ENCODE measurements at places on chromosomes 16 and 17.

DNA sequence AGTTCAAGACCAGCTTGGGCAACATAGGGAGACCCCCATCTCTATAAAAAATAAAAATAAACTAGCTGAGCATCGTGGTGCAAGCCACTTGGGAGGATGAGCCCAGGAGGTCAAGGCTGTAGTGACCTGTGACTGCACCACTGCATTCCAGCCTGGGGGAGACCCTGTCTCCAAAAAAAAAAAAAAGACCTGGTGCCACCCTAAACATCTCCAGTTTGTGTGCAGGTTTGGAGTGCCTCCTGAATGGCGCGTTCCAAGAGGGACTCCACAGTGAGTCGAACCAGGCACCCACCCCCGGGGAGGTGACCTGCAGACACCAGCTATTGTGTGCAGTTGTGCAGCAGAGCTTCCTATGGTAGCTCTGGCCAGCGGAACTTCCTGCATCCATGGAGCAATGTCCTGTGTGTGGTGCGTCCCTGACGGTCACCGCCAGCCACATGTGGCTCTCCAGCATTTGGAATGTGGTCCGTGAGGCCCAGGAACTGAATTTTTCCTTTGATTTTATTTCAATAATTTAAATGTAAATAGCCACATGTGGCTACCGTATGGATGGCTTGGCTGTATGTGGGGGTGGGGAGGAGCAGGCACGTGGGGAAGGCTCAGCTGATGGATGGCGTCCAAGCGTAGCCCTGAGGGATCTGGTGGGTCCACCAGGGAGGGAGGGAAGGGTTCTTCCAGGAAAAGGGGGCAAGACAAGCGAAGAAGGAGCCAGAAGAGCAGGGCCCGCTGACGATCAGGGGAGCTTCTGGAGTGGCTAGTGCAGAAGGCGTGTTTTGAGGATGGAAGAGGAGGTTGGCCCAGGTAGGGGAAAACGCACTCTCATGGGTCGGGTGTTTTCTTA is 107.1 kb upstream of the GSE1 start:
- DNase-seq, result no peak

DNA sequence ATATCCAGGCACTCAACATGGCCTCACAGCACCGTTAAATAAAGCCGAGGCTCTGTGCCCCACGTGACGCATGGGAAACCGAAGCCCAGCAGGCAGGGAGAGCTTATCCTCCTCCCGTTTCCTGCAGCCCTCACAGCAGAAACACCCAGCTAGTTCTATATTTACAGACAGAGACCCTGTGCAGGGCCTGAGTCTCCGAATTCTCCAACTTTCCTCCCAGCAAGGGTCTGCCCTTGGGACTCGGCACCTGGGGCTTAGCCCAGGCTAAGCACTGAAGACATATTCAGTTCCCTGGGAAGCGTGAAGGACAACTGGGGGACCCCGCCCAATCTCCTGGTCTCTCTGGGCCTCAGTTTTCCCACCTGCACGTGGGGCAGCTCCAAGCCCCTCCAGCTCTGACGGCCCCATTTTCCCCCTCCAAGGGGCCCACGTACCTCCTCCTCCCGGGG is 29.2 kb downstream of the TRPV3 start:
- no peak for DNase-seq

DNA sequence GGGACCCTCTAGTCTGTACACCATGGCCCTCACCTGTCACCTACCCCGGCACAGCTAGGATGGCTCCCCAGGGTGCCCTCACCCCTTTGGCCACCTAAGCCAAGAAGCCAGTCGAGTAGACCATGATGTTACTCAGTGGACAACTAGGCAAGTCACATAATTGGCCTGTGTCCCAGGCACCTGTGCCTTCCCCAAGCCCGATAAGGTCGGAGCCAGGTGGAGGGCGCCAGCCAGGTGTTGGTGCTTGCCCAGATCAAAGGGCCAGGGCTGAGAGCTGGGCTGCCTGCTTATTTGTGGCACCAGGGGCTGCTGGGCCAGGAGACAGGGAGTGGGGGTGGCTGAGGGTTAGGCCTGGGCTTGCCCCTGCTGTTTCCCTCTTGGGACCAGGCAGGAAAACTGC is 16.8 kb downstream of the SPNS2 start:
- DNase-seq, result no peak

- no peak for DNase-seq
Observed at GRCh38 chr16:8892101-8892575, 10.0 kb downstream of the LITAFD start.

GRCh38 chr17:41666708-41667279 is 21.9 kb upstream of the EIF1 start:
- DNase-seq, result no peak

GRCh38 chr16:21654466-21654865 is 2.1 kb upstream of the IGSF6 start:
- DNase-seq, result no peak

DNA sequence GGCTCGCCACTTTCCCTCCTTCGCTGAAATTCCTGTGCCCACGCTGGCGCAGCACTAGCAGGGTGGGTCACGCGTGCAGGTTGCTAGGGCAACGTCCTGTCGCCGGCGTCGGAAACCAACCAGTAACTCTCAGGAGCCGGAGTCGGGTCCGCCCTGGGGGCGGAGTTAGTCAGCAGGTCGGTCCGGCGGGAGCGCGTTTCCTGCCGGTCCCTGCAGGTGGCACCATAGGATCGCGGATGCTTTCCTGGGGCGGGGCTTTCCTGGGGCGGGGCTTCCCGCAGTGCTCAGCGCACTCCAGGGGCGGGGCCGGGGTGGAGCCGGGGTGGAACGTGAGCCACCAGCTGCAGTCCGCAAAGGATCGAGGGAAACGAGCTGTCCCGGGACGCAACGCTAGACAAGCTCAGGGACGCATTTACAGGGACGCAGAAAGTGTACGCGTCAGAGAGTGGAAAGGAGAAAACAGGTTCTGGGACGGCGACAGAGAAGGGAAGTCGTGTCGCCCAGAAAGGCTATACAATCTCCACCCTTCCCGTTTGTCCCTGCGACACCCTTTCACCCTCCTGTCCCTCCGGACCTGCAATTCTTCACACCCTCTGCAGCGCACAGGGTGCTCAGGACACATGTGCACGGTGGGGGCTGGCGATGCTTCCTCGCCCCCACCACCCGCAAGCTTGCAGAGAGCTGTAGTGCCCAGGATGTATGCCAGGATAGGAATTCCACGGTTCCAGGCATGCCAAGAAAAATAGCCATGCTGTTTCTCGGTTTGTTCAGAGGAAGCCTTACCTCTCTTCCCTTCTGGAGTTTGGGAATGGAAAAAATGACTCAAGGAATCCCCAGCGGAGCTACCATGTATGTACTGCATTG is 12.3 kb downstream of the COPZ2 start:
- peak; percentile 93 for DNase-seq

DNA sequence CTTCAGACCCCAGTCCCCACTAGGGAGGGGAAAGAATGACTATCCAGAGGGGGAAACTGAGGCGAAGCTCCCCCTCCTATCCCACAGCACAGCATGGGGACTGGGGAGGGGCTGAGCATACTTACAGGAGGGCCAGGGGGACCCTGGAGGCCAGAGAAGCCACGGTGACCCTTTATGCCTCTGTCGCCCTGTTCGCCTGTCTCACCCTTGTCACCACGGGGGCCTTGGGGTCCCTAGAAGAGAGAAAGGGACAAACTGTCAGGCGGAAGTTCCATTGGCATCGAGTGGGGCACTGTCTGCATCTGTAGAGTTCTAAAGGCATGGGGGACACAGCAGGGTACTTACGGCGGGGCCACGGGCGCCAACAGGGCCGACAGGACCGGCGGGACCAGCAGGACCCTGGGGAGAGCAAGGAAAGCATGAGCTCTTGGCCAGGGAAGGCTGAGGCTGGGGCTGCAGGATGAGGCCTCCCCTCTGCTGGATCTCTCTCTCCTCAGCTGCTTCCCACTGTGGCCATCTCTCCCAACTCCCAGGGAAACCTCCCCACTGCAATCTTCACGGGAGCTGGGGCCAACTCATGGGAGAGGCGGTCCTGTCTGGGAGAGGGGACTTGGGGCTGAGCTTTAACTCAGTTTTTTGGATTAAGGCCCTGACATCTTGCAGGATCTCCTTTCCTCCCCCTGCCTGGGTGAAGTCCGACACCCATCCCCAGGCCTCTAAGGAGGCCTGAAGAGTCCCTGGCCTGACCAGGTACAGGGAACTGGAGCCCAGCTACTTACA is 13.5 kb downstream of the COL1A1 start:
- no peak for DNase-seq

DNA sequence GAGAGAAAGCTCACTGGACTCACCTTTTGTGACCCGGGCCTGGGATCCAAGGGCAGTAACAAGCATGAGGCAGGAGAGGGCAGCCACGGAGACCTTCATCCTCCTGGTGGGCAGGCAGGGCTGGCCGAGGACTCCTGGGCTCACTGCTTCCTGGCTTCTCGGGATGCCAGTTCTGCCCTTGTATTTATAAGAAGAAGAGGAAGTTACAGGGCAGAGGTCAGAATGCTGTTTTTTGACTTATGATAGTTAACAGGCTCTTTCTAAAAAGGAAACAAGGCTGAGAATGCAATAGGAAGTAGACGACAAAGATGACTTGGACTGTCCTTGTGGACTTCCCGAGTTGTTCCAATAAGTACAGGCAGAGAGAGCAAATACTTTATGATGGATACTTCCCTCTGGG is at the start of gene CCL23:
Gene CCL23 (minus strand): TSS at position 174 of the 400 bp plus-strand sequence. CDS start 75 bp downstream, at position 99.
- DNase-seq, result no peak

- no peak for DNase-seq
Observed at GRCh38 chr17:41307647-41308046, 1.5 kb downstream of the KRTAP16-1 start.

GRCh38 chr16:19872935-19873334 is 11.7 kb downstream of the GPRC5B start:
- no peak for DNase-seq

DNA sequence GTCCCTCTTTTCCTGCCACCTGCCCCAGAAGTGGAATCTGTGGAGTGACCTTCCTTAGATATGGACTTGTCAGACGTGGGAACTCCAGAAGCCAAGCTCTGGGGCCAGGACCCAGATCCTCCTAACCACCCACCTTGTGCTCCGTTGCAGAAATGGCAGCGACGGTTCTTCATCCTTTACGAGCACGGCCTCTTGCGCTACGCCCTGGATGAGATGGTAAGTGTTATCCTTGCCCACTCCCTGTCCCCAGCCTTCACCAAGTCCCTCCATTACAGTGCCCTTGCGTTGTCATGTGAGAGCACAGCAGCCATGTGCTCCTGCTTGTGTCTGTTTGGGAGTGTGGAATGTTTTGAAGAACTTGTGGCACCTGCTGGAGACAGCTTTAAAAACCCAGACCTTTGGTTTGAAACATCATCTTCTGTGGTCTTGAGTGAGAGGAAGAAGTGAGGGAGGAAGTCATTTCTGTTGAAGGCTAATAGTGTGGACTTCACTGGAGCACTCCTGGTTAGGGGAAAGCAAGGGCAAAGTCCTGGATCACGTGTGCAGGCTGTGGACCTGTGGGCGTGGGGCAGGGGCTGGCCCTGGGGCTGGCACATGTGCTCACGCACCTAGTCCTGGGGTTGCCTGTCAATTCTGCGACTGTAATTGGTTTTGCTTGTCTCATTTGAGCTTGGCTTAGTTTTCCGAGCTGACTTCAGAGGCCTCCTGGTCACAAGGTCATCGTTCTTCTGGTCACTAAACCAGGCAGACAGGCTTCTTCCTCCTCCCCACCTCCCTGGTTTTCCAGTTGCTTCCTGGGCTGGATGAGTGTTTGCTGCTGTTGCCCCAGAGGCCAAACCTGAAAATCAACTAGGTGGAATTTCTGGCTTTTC is 35.8 kb downstream of the MPRIP start:
- no peak for DNase-seq

- no peak for DNase-seq
Observed at GRCh38 chr17:58329035-58329809, 627 bp upstream of the TSPOAP1 start.

GRCh38 chr17:56833057-56833808 is 487 bp downstream of the C17orf67 start:
- peak; percentile 16 for DNase-seq

DNA sequence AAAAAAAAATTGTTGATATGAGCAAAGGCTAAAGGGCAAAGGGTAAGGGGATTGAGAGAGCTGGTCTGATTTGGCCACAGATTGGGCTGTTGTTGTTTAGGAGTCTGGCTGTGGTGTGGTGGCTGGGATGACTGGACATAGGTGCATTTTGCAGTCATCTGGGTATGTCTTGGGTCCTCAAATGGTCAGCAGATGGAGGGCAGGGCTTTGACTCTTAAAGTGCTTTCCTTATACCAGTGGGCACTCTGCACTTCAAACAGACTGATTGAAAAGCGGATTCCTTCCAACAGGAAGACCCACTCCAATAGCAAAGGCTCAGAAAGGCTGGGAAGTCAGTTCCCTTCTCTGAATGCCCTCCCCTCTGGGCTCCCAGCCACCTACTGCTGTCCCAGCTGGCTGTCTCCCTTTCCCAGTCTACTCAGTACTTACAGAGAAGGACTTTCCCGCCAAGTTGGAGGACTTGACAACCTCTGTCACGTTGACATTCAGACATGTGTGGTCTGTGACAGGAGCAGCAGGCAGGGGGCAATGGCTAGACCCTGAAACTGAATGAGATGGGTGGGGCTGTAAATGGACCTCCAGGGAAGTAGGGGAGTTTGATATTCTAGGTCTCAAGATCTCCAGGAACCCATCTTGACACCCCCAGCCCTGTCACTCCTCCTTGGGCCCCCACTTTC is 19.6 kb upstream of the MFSD6L start:
- DNase-seq, result no peak

DNA sequence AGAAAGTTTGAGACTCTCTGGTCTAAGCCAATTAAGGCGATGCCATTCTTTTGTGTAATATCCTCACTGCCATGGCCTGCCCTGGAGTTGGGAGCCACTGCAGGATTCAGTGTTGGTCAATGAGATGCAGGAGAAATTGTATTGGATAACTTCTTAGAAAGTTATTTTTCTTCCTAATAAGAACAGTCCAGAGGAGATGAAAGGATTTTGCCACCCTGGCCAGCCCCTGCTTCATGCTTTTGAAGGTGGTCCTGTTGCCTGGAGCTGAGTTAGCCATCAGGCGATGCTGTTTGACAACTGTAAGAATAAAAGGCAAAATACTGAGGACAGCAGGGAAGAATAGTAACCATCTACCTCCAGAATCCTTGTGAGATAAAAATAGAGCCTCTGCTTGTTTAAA is 35.4 kb upstream of the CNTNAP4 start:
- DNase-seq, result no peak

DNA sequence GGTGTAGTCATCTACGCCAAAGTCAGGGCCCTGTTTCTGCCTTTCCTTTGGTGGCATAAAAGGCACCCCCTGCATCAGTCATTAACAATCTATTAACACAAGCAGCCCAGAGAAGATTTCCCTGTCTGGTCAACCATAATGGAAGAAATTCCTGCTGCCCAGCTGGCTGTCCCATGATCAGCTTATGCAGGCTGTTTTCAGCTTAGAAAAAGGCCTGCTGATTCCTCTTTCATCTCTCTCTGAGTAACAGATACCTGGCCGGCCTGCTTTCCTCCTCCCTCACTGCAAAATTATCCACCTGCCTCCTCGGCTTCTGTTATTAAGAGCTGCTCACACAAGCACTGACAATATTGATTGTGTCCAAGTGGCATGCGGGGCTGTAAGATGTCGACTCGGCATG is 70.3 kb upstream of the MMP2 start:
- no peak for DNase-seq

GRCh38 chr16:19555938-19556771 is 652 bp downstream of the VPS35L start:
- no peak for DNase-seq

Data from AG04450 (cell line).